ENCODE measurements at places on chromosomes 3 and 15.

GRCh38 chr15:95742836-95743235 is 587.7 kb upstream of the NR2F2 start:
- no peak for DNase-seq

DNA sequence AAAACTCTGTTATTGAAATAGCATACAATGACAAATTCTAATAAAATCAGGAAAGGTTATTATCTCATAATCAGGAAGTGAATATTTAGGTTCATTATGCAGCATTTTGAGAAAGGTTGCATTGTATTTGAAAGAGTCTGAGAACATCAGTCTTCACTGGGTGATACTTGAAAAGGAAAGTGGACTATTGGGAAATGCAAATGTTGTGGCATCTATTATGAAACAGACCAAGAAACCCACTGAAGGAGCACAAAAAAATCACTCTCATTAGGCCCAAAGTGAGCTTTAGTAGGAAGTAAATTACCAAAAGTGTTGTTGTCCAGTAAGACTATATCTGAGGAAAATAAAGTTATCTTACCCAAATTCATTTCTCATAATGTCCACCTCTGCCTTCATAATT is 90.8 kb downstream of the ZPLD1 start:
- no peak for DNase-seq

GRCh38 chr3:195761123-195761566 is 40.4 kb downstream of the MUC20 start:
- DNase-seq: no peak

- DNase-seq: no peak
Observed at GRCh38 chr15:71639471-71639870, 170.9 kb upstream of the NR2E3 start.

DNA sequence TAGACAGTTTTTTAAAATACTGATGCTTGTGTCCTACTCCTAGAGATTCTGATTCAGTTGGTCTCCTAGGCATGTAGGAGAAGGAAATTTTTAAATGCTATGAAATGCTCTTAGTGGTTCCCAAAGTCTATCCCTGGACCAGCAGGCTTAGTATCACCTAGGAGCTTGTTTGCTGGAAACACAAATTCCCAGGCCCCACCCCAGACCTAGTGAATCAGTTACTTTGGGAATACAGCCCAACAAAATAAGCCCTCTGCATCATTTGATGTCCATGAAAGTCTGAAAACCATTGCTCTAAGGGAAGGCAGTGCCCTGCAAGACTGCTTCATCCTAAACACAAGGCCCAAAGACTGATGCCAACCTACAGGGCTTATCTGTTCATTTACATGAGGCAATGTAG is 36.3 kb downstream of the CCNL1 start:
- DNase-seq: no peak

DNA sequence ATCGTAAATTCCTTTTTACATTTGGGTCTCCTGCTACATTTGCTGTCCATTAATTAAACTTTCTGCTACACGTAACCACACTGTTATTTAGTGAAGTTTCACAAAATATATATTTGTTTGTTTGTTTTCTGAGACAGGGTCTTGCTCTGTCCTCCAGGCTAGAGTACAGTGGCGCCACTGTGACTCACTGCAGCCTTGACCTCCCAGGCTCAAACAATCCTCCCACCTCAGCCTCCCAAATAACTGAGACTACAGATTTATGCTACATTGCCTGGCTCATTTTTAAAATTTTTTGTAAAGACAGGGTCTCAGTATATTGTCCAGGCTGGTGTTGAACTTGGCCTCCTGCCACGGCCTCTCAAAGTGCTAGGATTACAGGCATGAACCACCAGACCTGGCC is 20.5 kb downstream of the TOPBP1 start:
- no peak for DNase-seq

DNA sequence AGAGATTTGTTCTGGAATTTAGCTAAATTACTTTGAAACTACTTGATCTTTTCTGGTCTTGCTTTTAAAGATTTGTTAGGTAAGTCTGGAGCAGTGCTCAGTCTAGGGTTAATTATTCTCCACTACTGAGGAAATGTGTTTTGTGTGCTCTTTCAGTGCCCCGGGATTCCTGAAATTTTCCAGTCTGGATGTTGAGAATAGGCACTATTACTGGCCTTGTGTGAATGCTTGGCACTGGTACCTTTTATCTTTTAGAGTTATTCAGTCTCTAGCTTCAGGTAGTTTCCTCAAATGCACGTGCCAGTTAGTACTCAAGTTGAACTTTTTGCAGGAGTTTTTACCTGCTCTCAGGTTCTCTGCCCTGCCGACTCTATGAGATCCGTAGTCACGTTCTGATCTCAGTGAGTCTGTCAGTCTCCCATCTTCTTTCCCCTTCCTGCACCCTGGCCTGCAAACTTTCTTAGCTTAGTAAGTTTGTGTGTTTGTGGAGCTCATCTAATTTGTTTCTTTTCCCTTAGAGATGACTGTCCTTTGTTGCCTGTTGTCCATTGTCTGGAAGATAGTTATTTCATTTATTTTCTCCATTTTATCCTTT is 39.5 kb downstream of the TCF12 start:
- no peak for DNase-seq

DNA sequence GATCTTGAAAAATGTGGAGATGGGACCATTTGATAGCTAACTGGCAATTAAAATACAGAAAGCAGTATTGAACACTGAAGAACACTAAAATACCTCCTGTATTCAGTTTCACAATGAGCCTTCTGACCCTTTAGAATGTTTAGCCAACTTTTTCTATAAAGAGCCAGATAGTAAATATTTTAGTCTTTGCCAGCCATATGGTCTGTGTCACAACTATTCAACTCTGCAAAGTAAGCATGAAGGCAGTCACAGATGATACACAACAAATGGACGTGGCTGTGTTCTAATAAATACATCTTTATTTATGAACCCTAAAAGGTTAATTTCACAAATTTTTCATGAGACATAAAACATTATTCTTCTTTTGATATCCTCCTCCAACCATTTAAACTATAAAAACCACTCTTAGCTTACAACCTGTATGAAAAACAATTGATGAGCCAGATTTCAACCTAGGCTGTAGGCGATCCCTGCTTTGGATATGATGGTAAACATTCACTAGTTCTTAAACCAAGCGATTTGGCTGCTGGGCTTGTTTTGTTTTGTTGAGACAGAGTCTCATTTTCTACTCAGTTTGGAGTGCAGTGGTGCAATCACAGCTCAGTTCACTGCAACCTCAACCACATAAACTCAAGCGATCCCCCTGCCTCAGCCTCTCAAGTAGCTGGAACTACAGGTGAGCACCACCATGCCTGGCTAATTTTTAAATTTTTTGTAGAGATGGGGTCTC is 13.6 kb upstream of the CSPG5 start:
- DNase-seq: no peak

DNA sequence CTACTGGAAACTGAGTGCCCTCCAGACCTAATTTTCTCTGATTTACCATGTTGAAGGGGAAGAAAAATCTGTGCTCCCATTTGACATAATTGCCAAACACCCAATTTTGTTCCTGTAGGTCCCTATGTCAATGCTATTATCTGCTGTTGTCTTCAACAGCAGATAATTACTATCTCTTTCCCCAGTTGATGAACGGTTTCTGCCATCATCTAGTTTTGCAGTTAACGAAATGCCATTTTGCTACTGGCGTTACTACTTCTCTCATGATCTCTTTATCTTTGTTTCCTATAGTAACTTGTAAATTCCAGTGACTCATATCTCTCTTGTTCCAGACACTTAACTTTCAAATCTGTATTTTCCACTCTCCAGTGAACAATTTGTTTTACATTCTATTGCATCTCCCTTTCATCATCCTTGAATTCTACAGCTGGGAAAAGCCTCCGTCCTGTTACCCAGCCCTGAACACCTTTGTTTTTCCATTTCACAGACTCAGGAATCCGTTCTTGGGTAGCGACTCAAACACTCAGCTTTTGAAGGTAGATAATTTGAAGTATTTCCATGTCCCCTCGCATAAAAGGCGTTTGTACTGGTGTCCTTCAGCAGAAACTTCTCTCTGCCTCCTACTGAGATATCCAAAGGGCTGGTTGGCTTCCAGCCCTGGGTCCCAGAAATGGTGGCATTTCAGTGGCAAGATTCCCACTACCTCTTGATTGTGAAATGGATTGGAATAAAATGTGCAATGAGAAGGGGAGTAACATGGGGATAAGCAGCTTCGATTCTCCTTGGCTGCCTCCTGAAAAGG is 111.7 kb downstream of the FOXB1 start:
- no peak for DNase-seq

GRCh38 chr15:85430406-85431204 is 50.2 kb downstream of the AKAP13 start:
- no peak for DNase-seq

GRCh38 chr3:69408542-69408941 is 22.7 kb upstream of the FRMD4B start:
- no peak for DNase-seq

DNA sequence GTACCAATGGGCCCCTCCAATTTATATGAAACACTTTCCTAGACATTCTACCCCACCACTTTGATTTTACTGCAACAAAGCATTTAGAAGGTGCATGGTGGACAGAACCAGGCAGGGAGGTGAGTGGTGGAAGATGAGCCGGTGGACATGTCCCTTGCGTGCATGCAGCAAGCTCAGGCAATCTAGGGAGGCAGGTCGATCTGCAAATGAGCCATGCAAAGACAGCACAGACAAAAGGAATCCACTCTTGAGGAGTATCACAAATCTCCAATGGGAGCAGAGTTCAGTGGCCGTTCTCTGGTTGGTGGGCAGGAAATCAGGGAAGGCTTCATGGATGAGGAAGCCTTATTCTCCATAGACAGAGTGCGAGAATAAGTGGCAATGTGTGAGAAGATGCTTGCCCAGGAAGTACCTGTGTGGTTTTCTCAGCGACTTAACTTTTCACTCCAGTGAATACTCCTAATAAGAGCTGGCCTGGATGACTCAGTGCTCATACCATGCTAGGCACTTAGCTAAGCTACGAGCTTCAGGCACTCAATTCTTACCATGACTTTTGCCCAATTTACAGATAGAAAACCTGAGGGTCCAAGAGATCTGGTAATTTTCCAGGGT is 152.5 kb downstream of the FOXP1 start:
- DNase-seq: no peak

DNA sequence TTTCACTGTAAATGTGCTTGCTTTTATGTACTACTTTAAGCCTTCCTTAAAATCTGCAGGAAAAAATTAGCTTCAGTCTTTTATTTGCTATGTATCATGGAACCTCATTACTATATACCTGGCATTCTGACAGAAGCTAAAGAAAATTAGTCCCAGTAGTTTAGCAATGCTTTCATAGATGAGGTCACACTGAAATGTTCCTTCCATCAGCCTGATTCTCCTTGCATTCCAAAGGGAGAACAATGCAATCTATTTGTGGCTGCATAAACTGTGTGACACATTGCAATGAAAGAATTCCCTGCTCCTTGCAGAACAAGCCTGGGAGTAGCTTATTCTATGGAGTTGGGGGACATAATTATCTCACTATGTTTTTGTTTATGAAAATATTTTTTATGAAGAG is 691.5 kb upstream of the ARPP21 start:
- no peak for DNase-seq

DNA sequence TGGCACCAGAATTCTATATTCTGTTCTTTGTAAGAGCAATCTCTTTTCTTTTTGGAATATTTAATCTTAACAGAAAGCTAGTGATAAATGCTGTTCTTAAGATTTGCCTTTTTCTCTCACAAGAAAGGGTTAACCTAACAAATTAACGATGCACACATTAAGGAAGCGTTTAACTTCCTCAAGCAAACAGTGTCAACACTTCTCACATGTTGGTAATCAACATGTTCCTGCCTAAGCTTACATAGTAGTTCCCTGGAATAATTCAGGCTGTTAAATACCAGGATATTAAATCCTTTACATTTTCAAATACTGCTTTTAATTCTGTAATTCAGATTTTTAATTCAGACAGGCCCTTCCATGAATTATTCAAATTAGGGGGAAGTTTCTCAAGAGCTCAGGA is 67.4 kb upstream of the RPL35A start:
- DNase-seq: no peak

DNA sequence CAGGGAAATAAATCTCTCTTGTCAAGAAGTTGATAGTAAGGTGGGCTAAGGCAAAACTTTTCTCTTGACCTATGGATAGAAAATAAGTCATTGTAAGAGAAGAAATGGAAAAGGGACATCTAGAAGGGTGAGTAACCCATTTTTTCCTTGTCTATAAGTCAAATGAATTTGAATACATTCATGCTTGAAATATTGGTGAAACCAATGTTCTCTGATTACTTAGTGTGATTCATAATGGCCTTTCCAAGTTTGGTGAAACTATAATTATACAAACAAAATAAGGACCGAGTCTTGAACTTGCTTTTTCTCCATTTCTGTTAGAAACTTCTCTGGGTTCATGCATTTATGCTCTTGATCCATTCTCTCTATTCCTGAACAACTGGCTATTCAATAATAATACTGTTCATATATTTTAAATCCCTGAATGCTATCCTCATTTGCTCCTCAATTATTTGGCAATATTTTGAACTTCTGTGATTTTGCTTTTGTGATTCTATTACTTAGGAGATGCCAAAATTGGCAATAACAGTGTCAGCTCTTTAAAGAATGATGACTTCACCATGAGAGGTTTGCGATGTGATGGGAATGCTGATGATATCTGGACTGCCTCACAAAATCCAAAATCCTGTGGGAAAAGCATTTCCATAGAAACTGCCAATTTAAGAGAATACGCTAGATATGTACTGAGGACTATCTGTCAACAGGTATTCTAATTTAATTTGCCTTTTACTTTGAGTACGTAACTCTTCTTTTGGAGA is 12.3 kb downstream of the P2RY12 start:
- DNase-seq: no peak

GRCh38 chr3:32366638-32367397 is 24.8 kb upstream of the CMTM7 start:
- no peak for DNase-seq

DNA sequence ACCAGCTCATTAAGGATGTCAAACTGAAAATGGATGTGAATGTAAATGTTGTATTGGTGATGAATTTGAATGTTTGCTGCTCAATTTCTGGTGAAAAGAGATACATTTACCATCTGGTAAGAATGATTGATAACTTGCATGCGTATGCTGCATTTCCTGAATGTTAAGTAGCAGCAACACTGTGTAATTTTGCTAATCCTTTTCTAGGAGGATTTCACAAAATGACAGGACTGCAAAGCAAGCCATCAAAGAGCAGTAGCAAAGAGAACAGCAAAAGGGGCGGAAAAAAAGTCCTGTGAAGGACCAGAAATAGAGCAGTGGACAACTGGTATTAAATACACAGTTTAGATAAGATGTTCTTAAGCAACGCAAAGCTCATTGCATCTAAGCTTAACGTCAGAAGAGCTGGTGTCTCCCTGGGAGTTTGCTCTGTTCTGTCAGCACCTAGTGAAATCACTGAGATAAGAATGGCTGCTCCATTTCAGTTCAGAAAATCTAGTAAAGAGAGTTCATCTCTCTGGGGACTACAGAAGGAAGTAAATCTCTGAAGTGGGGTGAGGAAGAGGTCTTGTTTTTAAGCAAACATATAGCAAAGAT is 23.5 kb upstream of the PAQR5 start:
- no peak for DNase-seq

- DNase-seq: no peak
Observed at GRCh38 chr15:20271647-20272046, 270.0 kb downstream of the GOLGA6L6 start.

GRCh38 chr3:188962253-188963247 is 209.2 kb upstream of the TPRG1 start:
- no peak for DNase-seq

- DNase-seq: no peak
Observed at GRCh38 chr15:54273928-54274327, 295.7 kb downstream of the UNC13C start.
